ENCODE measurements at places on chromosomes 5 and 9.

DNA sequence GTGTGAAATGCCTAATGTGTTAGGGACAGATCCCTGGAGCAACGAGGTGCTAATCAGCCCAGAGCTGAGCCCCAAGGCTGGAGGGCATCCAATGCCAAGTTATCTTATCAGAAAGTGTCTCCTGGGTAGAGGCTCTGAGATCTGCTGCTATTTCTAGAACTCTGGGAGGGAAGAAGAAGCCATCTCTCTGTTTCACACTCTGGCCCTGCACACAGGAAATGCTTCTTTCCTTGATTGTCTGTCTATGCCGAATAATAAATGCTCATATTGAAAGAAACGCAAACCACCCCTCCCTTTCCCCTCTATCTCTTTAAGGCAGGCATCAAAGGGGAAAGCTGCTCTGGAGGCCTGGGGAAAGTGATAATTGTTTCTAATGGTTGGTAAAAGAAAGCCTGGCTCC, 166.7 kb downstream of the PAPPA start:
- DNase-seq, result no peak

GRCh38 chr5:179118756-179119414, 58.7 kb downstream of the ZNF354C start:
- no peak for DNase-seq

DNA sequence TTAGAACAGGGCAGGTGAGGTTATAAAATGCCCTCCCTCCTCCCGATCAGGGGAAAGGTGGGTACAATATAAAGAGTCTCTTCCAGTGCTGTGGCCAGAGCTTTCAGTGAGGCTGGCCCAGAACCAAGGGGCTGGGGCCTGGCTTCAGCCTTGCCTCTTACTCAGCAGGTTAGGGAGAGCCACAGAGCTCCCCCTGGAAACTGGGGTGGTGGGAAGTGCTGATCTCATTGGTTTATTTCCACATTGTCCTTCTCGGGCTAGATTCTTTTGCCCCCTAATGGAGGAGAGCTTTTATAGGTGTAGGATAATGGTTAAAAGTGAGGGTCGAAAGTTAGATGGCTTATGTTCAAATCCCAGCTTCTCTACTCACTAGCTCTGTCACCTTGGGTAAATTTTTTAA, 186.7 kb upstream of the TBC1D2 start:
- no peak for DNase-seq

- no peak for DNase-seq
Observed at GRCh38 chr9:108756746-108757490, 98.9 kb downstream of the ACTL7B start.

GRCh38 chr9:21078702-21079101, 960 bp upstream of the IFNB1 start:
- no peak for DNase-seq

- no peak for DNase-seq
Observed at GRCh38 chr5:2574155-2574554, 177.3 kb downstream of the IRX2 start.

GRCh38 chr5:142307146-142307890, 17.5 kb downstream of the SPRY4 start:
- no peak for DNase-seq

Data from activated CD4-positive, alpha-beta T cell treated with anti-CD3 and anti-CD28 coated beads for 48 hours (primary cell).